ENCODE measurements at places on chromosomes 2 and 18.

DNA sequence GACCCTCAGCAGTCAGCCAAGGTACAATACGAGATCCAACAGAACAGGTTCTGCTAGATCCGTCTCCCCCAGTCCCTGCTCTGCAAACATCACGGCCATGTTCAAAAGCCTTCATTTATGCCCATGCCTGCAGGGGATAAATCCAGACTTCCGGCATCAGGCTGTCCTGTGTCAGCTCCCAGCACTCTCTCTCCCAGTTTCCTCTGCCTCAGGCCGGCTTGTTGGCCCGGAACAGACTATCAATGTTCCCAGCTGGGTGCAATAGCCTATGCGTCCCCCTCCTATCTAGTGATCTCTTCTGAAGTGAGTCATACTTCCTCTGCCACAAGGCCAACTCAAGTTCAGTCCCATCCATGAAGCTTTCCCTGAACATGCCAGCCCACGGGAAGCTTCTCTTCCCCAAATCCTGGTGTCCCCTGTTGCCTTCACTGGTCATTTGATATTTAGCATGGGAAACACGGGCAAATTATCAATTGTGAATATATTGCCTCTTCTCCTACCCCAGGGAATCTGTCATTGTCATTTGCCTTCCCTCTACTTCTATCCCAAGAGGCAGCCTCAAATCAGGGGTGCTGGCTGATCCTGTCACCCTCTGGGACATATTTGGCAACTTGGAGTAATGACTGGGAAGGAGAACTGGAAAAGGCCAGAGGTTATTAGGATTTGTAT lies 51.1 kb downstream of the CAPN13 start:
- no peak for DNase-seq

GRCh38 chr2:46568212-46569009 lies 89.0 kb downstream of the TMEM247 start:
- no peak for DNase-seq

DNA sequence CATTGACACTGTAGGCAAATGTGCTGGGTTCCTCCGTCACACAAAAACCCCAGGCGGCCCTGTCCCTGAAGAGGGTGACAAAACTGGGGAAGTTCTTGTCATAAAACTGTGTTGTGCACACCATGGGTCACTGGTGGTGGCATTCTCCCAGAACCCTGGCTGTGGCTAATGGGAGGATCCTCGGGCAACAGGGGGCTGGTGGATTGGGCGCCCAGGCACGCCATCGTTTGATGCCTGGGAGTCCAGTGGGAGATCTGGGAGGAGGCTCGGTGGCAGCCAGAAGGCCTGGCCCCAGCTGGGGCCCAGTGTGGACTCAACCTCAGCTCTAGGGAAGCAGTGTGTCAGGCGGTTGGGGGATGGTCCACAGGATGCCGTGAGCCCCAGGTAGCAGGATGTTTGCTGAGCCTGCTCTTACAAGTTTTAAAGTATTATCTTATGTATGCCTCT lies 140.7 kb downstream of the ACOXL start:
- no peak for DNase-seq

GRCh38 chr2:39730685-39731302 lies 48.3 kb downstream of the THUMPD2 start:
- DNase-seq, result peak; percentile 26
